Stimulated activated CD4-positive, alpha-beta T cell treated with anti-CD3 and anti-CD28 coated beads, Interleukin-15, amount 100 ng/mL, for 48 hours (primary cell): ENCODE measurements at places on chromosomes 7 and 10.

- no peak for DNase-seq
Measured at GRCh38 chr10:103894441-103894864, 23.5 kb downstream of the STN1 start.

DNA sequence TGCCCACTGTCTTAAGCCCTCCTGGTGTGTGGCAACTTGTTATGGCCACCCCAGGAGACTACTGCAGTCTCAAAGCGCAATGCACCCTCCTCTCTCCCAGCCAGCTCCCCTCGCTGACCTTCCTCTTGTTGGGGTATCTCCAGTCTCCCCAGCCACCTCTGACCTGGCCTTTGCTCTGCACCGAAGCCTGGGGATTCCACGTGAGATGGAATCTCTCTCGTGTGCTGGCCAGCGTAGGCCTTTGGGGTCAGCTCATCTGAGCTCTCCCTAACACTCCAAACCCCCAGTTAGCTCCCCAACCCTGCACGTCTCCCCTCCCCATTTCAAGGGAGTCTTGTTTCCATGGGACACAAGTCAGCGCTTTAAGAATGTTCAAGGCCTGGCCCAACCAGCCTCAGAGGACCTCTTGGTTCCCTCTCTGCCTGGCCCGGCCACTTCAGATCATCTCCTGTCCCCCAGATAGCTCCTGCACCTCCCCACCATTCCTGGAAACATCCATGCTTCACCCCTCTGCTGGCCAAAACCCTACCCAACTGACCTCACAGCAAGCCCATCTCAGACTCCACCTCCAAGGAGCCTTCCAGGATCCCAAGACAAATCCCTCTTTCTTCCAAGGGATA is 11.2 kb downstream of the ITPRIP start:
- DNase-seq = no peak

- DNase-seq = no peak
Measured at GRCh38 chr10:27564398-27564797, 60.3 kb downstream of the RAB18 start.

- no peak for DNase-seq
Measured at GRCh38 chr7:128918016-128918665, 7.6 kb upstream of the KCP start.

DNA sequence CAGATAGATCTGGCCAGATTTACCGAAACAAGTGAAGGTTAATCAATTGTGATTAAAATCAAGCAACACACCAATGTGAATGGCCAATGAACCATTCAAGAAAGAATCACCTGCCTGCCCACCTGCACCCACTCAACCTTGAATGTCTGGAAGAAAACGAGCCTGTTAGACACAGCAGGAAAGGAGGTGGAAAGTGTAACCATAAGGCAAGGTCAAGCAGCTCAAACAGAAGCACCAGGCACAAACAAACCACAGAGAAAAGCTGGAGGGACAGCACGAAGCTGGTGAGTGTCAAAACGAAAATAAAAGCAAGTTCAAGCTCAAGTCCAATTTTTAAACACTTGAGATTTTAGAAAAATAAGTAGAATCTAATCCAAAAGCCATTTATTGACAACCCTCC is 64.9 kb downstream of the STEAP1B start:
- DNase-seq = no peak

GRCh38 chr10:78828647-78829539 is 239.9 kb upstream of the ZMIZ1 start:
- no peak for DNase-seq

GRCh38 chr7:80232979-80233724 is 98.5 kb downstream of the GNAI1 start:
- no peak for DNase-seq

- no peak for DNase-seq
Measured at GRCh38 chr7:66221442-66221841, 16.3 kb downstream of the TPST1 start.
